ENCODE measurements at places on chromosomes 2 and 18.

DNA sequence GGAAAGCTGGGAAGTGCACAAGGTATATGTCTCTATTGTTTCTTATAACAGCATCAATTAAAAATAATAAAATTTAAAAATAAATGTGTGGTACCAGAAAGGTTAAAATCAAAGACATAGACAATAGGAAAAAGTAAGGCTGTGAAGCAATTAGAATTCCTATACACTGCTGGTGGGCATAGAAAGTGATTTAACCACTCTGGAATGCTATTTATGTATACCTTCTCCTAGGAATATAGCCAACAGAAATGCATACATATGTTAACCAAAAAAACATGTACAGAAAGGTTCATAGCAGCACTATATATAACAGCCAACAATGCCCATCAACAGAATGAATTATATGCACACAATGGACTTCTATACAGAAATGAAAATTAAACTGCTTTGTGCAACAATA lies 43.0 kb downstream of the WDSUB1 start:
- no peak for DNase-seq

GRCh38 chr2:158101384-158101926 lies at the start of gene UPP2:
UPP2 (plus strand) TSS chr2:158101876; CDS start chr2:158102064, 188 bp downstream.
- no peak for DNase-seq

DNA sequence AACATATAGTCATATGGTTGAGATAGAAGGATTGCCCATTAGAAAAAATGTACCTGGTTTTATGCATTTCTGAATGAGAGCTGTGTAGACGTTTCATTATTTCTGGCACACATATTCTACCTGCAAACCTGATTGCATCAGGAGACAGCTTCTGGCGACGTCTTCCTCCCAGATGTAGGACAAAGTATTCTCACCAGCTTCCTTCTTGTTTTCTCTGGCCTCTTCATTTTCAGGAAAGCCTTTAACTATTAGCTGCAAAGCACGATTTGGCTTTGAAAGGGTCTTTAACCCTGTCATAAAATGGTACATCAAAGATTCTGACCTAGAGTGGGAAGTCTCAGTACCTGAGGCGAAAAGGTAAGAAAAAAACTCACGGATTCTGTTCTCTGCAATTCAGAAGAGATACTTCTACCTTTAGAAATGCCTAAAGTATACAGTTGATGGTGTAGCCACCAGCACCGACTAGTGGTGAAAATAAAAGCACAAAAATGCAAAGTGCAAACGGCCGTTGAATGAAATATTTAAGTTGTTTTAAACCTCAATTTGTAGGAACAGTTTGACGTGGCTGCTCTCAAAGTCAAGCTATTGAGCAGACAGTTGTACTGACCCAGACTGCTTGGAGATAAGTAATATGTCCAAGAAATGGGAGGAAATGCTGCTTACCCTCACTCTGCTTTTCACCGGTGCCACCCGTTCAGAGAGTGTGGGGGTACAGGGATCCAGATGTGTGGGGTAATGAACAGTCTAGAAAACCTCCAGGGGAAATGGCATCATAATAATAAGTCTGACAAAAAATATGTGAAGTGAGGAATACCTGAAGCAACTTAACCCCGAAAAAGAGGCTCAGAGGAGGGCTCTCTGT lies 20.2 kb downstream of the IL18RAP start:
- no peak for DNase-seq

DNA sequence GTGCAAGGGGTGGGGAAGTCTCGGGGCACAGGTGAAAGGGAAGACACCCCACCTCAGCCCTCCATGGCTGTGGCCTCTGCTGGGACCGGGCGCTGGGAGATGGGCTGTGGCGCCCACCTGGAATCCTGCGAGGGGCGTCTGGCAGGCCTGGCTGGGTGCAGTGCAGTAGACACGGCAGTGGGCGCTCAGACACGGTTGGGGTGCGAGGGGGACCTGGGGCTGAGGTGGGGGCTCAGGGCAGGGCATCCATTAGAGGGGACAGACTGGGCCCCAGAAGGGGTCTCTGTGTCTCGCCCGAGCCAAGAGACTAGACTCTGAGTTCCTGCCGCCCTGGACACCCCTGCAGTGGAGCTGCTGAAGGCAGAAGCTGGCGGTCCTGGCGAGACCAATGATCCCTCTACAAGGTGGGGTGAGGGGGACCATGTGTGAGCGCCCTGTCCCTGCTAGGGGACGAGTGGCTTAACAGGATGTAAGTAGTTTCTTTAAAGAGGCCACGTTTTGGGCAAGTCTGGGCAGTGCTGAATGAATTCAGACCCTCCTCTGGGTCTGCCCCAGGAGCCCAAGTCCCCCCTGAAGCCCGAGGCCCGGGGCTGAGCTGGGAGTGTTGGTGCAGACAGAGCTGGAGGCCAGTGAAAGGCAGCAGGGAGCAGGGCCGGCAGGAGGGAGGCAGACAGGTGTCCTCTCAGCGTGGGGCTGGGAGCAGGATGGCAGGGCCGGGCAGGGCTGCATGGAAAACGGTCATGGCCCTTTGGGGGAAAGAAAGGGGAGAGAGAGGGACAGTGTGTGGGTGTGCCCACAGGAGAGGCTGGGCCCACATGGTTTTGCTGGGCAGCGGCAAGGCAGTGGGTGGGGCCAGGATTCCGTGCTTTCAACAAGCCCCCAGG lies 57.2 kb downstream of the HS6ST1 start:
- no peak for DNase-seq

GRCh38 chr18:31225668-31226067 lies 63.0 kb upstream of the DSC1 start:
- no peak for DNase-seq
